ENCODE measurements at places on chromosomes 3 and 15.
A peak's percentile ranks its signal among the peaks of the same experiment; 100 is the strongest.

- no peak for DNase-seq
Observed at GRCh38 chr3:147191795-147192385, 214.5 kb downstream of the ZIC4 start.

DNA sequence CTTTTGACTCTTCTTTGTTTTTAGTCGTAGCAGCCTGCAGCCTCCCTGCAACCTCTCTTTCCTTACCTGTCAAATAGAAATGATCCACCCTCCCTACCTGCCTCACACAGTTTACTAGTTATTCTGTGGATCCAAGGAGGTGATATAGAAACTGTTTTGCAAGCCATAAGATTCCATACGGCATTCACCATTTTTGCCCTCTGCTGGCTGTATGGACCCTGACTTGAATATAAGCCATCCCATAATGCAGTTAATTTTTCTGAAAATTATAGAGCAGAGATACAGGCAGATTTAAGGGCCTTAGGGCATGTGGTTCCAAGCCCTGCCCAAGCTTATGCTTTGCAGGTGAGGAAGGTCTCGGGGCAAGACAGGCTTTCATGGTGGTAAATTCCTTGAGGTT, 63.8 kb downstream of the CPN2 start:
- DNase-seq = no peak

DNA sequence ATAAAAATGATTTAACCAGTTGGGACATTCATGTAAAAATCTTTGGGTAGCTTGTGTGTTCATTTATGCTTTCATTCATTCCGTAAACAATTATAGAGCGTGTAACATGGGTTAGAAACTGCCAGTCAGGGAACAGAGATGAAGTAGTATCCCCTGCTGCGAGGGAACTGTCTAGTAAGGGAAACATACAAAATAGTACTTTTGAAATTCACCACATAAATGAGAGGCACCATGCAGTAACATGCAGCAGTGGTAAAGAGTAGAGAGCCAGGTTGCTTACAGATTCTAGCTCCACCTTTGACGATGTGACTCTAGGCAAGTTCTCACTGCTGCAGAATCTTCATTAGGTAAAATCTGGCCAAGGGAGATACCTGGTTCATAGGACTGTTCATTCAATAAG, 938 bp downstream of the DZIP3 start:
- DNase-seq = no peak

- DNase-seq = no peak
Observed at GRCh38 chr15:37115538-37115937, 15.2 kb upstream of the MEIS2 start.

DNA sequence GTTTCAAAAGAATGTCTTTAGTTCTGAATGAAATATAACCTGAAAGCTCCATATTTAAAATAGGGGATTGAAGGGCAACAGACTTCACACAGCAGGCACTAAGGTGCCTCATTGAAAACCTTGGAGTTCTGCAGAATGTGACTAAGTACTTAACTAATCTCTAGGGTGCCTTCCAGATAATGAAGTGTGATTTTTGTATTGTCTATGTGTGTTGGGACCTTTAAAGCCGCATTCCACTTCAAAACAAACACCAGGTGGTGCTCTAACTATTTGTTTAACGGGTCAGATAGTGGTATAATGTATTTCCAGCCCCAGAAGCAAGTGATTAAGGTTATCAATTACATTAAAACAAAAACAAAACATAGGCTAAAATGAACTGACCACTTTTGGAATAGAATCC, 28.0 kb downstream of the TFG start:
- no peak for DNase-seq

GRCh38 chr15:65405791-65406423, 16.8 kb downstream of the IGDCC4 start:
- DNase-seq = no peak

DNA sequence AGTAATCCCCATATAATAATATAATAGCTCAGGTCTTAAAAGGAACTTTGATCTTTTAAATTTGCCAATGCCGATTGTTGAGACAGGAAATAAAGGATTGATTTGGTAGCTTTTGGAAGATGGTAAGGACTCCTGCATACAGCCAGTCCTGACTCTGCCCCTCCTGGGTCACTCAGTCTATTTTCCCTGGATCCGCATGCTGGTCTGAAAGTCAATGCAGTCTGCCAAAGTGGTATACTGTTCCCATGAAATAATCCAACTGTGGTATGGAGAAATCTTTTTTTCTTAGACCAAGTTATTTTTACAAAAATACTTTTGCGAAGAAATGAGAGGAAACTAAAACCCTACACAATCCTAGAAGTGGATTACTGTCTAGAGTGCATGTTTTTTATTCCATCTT, 191.1 kb downstream of the TIGIT start:
- DNase-seq = no peak

DNA sequence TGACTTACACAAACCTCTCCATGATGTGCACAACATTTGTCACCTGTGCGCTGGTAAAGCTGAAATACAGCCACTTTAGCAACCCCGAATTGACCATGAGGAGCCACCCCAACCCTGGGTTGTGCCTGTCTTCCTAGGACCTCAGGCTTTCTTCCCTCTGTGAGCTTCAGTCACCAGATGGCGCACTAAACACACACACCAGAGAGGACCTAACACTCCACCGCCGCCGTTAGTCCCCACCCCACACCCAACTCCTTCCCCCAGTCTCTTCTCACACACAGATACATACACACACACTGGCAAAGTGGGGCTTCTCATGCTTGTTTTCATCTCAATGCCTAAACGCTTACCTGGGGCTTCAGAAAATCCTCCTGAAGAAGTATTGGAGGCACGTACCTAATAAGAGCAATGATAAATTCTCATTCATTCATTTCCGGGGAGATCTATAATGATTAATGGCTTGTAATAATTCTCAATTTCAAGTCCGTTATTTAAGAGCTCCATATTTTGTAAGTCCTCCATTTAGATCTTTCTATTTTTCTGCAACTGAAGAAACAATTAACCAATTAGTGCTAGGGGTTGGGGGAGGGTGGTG, 2.1 kb upstream of the CCDC80 start:
- peak; percentile 75 for DNase-seq

- DNase-seq = no peak
Observed at GRCh38 chr3:21158861-21159542, 592.0 kb downstream of the ZNF385D start.

Measured in stimulated activated CD4-positive, alpha-beta T cell treated with anti-CD3 and anti-CD28 coated beads, Interleukin-2, amount 100 ng/mL, for 48 hours (primary cell).